ENCODE measurements at places on chromosomes 1 and 21.

DNA sequence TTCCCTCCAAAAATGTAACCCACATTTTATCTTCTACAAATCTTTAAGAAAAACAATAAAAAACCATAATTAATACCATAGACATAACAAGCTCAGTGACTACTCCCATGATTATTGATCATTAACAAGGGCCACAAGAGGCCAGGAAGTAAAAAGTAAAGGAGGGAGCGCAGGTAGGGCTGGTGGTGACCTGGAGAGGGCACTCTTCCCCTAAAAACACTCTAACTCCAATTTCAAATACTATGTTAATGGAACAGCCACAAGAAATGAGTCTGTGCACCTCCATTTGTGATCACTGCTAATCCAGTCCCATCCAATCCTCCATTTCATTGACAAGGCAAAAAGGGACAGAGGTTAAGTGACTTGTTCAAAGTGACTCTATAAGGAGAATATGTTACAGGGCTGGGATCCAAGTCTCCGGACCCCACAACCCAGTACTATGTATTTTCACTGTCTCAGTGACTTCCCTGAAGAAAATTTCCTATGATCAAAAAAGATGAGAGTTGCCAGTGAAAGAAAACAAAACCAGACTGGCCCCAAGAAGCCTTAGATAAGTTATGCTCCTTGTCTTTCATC, 41.2 kb upstream of the CFAP298 start:
- no peak for DNase-seq

- DNase-seq = no peak
These were observed 22.5 kb upstream of the FCAMR start for GRCh38 chr1:206992790-206993189.

DNA sequence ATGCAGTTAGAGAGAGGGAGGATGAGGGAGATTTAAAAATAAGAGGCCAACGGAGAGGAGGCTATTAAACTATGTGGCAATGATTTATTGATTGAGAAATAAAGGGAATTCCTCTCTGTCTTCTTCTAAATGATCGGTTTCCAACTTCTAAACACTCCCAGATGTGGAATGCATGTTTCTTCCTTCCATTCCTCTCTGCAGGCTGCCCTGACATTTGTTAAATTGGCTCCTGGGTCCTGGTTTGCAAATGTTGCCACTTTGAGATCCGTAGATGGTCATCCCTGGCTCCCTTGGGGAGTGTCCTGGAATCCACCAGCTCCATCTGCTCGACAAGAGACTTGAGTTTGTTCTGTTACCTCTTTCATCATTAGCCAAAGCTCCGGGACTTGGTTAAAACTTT, 10.3 kb upstream of the C1orf198 start:
- no peak for DNase-seq

GRCh38 chr1:185720633-185721272, 13.4 kb upstream of the HMCN1 start:
- DNase-seq = no peak

- no peak for DNase-seq
These were observed 36.9 kb upstream of the QSOX1 start for GRCh38 chr1:180117764-180118116.

DNA sequence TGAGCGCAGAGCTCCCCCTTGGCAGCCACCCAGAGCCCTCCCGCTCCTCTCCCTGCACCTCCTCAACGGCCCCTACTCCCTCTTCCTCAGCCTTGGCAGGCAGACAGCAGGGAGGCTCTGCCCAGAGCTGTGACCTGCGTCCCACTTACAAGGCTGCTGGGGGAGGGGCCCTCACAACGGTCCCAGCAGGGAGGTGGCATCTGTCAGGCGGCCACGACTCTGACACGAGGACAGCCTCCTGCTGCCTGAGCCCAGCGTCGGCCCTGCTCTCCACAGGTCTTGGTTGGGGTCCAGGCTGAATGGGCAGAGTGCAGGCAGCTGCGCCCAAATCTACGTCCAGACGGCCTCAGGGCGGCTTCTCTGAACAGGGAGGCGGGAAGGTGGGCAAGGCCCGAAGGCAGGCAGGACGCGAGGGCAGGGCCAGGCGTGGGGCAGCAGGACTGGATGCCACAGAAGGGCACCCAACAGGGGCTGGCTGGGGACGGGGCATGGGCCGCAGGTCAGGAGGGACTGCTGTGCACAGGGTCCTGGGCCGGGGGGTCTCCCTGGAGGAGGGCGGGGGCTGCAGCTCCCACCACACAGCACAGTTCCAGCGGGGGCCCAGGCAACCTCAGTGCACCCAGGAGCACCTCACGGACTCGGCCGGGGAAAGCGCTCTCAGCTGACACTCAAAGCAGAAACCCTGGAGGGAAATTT, 7.5 kb downstream of the SLC19A1 start:
- no peak for DNase-seq

GRCh38 chr1:206890125-206891060, 6.8 kb upstream of the IL24 start:
- DNase-seq = no peak

- DNase-seq = no peak
These were observed 35.5 kb downstream of the RCAN1 start for GRCh38 chr21:34579411-34579810.

DNA sequence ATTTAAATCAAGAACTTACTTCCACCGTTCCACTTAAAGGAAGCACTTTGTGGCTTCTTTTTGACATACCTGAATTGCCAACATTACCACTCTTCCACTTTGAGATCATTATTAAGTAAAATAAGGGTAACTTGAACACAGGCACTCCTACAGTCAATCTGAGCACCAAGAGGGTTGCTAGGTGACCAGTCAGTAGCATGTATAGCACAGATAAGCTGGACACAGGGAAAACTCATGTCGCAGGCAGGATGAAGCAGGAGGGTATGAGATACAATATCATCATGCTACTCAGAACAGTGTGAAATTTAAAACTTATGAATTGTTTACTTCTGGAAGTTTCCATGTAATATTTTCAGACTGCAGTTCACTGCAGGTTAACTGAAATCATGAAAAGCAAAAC, 47.0 kb upstream of the RAP1GAP start:
- no peak for DNase-seq

GRCh38 chr1:10430216-10431069, at the start of gene CENPS:
Gene CENPS (plus strand): TSS chr1:10430433. CDS start chr1:10430518, 85 bp downstream.
- DNase-seq = peak; percentile 84

DNA sequence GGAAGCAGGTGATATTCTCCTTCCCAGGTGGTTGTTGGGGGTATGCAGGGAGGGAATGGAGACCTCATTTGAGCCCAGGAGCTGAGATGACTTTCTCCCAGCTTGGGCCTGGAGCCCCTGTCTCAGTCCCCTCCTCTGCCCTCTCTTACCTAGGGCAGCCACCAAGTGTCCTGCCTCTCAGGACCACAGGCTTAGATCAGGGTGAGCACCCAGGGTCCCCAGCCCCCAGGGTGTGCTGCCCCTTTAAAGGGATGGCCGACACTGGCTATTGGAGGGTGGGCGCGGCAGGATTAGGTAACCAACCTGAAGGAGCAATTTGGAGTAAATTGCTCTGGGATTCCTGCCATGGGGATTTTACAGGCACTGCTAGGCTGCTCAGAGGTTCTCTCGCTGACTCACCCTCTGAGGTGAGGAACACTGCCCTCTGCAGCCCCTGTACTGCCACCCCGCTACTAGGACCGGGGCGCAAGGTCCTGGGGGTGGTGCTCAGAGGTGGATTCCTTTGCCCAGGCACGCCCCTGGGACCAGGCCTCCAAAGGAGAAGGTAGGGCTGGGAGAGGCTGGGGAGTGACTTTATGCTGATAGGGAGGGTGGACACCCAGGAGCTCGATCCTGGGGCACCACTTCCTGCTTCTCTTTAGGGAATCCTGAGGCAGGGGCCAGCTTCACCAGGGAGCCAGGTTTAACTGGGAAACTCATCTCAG, 1.5 kb downstream of the RPS6KA1 start:
- no peak for DNase-seq

GRCh38 chr1:168623003-168623828, 46.8 kb downstream of the XCL1 start:
- no peak for DNase-seq

DNA sequence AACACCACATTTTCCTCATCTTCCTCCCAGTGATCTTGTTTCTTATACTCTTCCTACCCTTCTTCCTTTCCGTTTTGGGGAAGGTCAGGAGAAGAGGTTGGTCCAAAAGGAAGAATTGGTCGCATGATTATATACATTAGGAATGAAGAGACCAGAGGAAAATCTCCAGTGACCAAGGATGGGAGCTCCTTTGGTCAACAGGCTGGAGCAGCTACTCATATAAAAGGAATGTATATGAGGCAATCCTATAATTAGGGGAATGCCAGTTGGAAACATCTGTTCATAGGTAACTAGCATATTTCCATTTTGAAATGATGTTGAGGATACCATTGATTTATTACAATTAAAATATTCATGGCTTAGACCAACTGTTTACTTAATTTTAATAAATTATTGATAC, 114.5 kb downstream of the LRRC40 start:
- no peak for DNase-seq

- DNase-seq = no peak
These were observed 1.4 kb downstream of the STXBP3 start for GRCh38 chr1:108747898-108748297.

DNA sequence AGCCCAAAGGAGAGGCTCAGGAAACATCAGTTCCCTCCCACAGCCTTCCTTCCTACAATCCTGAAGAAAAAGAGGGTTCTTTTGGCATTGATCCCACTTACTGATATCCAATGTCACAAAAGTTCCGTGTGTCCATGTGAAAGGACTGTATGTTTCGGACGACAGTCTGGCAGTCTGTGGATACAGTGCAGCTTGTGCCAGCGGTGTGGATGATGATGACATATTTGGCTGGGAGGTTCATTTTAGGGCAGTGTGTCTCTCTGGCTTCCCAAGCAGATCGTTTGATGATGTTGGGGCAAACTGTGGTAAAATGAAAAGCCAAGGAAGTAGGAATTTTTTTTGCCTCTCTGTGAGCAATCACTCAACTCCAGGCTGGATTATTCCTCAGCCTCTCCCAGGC, 10.4 kb downstream of the PGLYRP3 start:
- DNase-seq = no peak

- no peak for DNase-seq
These were observed 2153.9 kb downstream of the NCAM2 start for GRCh38 chr21:23152130-23152529.

DNA sequence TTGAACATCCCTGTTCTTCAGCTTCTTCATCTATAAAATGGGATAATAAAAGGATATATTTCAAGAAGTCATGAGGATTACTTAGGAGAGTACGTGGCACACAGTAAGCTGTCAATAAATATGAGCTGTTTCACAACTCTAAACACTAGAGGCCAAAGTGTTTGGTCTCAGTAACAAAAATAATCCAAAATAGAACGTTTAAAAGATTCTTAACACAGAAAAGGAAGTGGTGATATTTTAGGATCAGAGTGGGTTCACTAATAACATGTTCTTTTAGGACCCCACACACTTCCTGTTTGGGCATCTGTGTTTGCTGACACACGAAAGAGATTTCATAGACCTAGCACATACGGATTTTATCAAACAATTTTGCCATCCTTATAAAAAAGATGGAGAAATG, 32.9 kb downstream of the TNFSF18 start:
- DNase-seq = no peak

- no peak for DNase-seq
These were observed 12.4 kb downstream of the C1orf198 start for GRCh38 chr1:230855886-230856285.

DNA sequence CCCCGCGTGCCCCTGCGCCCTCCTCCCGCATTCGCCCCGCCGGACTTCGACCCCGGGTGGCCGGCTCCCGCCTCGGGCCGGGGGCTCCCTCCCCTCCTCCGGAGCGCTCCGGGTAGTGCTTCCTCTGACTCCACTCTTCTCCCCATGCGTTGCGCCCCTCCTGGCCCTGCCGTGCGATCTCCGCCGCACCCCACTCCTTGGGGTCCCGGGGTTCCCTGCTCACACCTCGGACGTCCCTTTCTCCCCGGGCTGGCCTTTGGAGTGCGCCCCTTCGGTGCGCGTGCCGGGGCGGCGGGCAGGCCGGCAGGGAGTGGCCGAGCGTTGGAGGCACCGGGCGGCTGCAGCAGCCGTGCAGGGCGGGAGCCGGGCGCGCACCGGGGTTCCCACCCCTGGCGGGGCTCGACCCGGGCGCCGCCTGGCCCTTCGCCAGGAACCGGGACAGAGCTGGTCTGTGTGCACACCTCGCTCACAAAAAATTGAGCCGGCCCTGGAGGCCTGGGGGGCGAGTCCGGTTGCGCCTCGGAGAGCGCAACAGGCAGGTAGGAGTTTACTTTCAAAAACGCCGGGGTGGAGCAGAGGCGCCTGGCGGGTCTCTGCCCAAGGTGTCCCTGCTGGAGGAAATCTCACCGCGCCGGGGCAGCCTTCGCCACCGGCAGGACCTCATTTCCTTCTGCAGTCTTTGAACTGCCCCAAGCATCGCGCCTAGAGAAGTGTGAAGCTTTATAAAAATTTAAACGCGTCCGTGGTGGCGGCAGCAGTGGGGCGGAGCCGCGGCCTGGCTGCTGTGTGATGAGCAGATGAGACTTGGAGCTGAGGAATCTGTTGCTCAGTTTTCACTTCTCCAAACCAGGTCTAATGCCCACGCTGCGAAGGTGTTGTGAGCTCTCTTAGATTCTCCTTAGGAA, 650 bp downstream of the VANGL1 start:
- DNase-seq = no peak

GRCh38 chr1:160567858-160568682, 11.2 kb downstream of the CD84 start:
- DNase-seq = peak; percentile 33

DNA sequence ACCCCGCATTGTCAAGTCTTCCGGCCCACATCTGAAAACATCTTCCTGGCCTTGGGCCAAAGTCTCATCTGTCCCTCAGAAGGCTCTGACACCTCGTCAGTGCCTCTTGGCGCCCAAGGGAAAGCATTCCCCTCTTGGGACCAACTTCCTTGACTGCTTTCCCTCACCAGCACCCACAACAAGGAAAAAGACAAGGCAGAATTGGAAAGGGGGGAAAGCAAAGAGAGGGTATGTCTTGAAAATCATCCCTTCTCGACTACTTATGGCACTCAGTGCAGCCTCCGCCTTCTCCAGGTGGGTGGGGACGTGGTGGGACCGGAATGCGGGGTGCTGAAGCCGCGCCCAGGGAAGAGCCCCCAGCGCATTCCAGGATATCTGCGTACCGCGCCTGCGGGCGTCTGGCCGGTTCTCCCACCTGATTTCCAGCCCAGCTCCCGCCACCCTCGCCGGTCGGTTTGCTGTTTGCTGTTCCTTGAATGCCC, 554 bp upstream of the SLC39A1 start:
- DNase-seq = no peak

GRCh38 chr21:31566611-31567010, 92.9 kb upstream of the SOD1 start:
- no peak for DNase-seq

DNA sequence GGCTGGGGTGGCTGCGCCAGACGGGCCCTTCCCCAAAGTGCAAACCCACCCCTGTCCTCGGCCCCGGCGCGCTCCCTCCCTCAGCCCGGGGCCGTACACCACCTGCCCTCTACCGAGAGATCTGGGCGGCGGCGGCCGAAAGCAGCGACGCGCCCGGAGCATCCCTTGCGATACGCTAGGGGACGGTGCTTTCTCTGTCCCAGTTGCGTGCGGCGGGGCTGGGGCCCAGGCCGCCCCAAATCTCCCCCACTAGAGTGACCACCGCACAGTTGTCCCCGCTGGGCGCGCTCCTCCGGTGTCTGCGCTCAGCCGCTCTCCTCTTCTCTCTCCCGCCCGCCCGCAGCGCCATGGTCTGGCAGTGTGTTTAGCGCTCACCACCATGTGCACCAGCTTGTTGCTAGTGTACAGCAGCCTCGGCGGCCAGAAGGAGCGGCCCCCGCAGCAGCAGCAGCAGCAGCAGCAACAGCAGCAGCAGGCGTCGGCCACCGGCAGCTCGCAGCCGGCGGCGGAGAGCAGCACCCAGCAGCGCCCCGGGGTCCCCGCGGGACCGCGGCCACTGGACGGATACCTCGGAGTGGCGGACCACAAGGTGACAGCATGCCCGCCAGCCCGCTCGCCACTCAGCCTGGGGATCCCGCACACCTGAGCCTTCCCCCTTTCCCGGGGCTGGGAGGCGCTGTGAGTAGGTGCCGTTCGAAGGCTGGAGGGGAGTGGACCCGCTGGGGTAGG, 1.0 kb downstream of the ST6GALNAC5 start:
- DNase-seq = no peak

Measured in central memory CD8-positive, alpha-beta T cell (primary cell).